ENCODE measurements at places on chromosomes 2 and 18.
A peak's percentile ranks its signal among the peaks of the same experiment; 100 is the strongest.

DNA sequence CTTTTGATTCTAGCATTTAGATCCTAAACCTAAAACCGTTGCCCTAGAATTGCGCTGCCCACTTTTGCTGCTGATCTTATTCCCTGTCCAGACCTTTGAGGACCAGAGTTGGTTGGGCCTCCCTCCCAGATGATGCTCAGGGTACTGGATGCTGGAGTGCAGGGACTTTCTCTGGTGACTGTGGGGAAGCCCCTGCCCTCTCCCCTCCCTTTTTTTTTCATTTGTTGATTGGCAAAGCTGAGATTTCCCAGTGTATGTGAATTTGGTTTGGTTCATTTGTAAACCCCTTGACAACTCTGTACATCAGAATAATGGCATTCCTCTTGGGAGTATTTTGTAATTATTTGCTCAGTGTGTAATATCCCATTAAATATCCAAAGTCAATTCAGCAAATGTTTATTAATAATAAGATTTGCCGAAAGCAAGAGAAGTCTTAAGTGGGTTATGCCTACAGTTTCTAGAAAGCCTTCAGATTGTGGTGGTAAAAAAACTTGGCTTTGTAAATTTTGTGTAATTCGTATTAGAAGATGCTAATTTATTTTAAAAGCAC lies 28.3 kb downstream of the RAB31 start:
- DNase-seq: no peak

GRCh38 chr2:84676295-84676694 lies 160.0 kb downstream of the DNAH6 start:
- peak; percentile 14 for DNase-seq

GRCh38 chr2:86441392-86441881 lies 266 bp downstream of the KDM3A start:
- no peak for DNase-seq

GRCh38 chr2:224009605-224010315 lies 29.3 kb downstream of the SERPINE2 start:
- DNase-seq: no peak

DNA sequence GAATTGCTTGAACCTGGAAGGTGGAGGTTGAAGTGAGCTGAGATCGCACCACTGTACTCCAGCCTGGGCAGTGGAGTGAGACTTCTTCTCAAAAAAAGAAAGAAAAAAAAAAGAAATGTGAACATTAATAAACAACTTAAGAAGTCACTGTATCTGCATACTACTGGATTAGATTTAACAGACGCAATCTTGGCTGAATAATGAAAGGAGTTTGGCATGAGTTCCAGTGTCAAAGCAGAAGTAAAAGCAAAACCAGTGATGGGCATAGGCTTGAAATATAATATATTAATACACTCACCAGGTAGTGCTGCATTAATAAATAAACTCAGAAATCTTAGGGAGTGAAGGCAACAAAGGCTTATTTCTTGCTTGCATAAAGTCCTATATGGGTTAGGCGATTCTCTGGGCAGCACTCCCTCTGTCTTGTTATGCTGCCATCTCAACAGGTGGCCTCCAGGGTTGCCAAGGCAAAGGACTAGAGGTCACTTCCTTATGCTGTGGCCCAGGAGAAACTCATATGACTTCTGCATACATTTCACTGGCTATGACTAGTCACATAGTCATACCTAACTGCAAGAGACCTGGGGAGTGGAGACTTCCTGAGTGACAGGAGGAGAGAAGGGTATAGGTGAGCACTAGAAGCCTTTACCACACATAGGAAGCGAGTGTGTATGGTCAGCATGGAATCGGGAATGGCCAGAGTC lies 296.2 kb upstream of the SPRED2 start:
- DNase-seq: no peak

DNA sequence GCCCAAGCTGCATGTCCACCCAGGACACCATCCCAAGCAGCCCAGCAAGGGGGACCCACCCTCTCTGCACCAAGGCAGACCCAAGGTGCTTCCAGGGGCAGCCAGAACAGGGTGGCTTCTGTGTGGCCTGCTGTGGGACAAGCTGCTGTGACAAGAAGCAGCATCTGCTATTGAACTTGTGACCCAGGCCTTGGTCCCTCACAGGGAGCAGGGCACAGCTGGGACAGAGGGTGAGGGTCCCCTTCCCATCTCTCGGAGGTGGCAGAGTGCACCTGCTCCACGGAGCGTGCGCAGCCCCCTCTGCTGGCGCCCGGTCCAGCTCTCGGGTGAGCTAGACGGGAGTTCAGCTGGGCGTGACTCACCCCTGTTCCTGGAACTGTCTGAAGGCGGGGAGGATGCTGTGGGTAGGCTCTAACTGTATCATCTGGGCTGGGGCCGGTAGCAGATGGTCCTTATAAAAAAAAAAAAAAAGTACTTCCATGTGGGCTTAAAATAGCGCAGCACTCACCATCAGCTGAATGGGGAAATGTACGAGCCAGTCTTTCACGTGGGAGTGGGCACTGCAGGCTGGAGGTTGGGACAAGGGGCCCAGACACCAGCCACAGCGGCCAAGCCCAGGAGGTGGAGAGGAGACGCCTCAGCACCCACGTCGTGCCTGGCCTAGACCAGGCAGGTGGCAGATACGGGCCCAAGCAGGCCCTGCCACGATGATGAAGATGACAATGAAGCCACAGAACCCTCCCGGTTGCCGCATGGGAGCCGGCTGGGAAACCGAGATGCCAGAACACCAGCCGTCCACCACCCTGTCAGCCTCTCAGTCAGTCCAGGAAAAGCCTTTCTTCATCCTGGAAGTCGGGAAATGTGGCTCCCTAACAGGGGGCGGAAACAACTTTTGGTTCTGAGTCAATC lies 136.8 kb upstream of the ID2 start:
- DNase-seq: no peak

GRCh38 chr2:127943186-127943585 lies 57.4 kb upstream of the AMMECR1L start:
- DNase-seq: no peak

DNA sequence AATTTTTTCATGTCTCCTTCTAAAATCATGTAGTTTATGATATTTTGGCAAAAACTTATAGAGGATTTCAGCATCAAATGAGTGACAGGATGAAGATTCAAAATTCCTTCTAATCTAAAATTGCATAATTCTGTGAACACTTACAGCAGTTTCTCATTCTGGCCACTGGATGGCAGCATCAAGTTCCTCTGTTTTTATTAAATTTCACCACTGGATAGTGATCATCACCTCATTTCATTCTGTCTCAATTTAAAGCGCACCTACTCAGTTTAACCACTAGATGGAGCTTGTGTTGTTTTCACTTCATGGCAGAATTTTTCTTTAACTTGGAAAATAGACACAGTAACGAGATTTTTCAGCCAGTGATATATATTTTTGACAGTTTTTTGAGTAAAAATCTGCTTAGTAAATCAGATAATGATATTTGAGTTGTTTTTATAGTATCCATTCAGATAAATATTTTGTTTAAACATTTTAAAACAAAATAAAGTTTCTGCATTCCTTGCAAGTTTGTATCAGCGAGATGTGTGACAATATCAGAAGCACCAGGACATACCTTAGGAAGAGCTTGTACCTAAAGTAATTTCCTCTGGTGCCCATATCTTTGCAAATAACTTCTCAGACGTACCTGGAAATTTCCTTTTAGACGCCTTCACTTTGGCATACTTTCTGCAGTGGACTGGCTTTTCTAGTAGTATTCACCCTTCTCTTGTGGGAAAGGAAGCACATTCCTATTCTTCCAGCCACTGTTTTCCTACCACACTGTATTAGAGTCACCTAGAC lies 94.7 kb upstream of the ARHGAP15 start:
- peak; percentile 32 for DNase-seq

DNA sequence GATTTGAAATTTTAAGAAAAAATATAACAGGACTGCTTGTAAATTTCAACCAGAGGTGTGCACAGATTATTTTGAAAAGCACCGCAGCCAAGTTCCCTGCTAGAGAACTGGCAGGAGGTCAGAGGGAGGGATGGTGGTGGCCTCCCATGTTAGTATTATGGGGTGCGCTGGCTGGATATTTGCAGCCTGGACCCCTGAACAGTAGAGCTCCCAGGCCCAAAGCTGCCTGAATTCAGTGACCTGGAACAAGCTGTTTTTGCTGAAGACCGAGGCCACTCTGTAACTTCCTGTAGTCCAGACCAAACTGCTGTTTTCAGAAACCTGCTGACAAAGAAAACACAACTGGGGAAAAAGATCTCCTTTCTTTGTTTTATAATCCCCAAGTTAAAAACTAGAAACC lies 314.3 kb downstream of the TNS1 start:
- no peak for DNase-seq

GRCh38 chr2:18301421-18302139 lies 258.9 kb downstream of the RDH14 start:
- DNase-seq: no peak

DNA sequence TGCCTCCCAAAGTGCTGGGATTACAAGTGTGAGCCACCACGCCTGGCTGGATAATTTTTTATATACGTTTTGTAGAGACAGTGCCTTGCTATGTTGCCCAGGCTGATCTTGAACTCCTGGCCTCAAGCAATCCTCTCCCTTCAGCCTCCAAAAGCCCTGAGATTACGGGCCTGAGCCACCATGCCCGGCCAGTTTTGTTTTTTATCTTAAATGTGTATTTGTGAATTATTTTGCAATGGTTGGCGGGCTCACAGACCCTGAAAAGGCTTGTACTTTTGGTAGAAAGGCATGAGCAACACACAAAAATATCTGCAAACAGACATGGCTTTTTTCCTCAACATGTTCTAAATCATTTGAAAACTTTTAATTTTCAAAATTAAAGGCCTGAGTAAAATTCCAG lies 73.4 kb upstream of the TMEM18 start:
- no peak for DNase-seq

DNA sequence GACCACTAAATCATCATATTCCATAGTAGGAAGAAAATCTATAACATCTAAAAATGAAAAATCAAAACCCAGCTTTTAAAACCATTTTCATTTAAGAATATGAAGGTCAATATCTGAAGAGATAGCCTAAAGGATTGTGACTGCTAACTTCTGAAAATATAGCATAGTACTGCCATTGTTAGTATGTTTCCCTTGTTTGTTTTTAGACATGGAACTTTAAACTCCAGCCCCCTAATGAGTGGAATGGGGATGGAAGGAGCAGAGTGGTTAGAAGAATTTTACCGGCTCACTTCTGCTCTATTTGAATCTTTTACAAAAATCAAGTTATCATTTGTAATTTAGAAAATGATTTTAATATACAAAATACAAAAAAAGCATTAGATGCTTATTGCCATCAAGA lies 169.0 kb downstream of the CD226 start:
- no peak for DNase-seq

GRCh38 chr2:227774011-227774624 lies 28.4 kb downstream of the SCYGR8 start:
- DNase-seq: no peak

DNA sequence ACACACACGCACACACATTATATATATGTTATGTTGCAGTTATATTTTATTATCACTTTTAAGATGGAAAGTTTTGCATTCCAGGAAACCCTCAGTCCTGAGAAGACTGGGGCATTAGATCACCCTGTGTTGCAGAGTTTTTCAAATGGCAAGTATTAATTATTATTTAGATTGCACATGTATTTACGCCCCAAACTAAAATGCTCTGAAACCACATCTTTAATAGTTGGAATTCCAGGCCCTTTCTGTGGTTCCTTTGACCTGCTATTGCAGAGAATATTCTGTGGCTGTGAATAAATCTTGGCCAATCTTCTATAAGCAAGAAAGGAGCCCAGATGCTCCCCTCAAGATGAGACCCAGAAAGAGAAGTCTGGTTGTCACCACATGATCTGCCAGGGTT lies 427.0 kb upstream of the TNP1 start:
- peak; percentile 22 for DNase-seq

DNA sequence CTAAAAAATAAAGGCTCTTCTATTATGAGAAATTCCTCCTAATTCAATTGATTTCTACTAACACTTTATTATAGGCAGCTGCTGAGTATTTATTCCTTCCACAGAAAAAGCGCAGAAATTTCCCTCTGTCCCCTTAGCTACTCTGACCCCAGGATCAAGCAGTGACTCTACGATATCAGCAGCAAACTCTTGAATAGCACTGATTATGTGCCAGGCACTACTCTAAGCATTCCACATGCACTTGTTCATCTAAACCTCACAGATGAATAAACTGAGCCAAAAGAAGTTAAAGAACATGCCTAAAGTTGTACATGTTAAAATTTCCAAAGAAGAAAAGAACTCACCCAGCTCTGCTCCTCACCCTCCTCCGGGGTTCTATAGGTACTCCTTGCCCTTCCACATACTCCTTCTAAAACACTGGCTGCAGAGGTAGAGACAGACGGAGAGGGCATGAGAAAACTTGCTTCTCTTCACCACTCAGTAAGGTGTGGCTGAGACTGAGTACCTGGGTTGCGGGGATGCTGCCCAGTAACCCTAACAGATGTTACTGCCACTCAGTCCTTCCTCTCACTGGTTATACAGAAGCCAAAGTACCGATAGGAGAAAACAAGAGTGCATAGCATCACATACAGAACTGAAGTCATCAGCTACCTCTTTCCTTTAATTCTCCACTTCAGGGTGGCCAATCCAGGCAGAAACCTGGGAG lies 9.9 kb downstream of the C1D start:
- no peak for DNase-seq

GRCh38 chr18:47870605-47871004 lies 59.9 kb downstream of the SMAD2 start:
- no peak for DNase-seq

DNA sequence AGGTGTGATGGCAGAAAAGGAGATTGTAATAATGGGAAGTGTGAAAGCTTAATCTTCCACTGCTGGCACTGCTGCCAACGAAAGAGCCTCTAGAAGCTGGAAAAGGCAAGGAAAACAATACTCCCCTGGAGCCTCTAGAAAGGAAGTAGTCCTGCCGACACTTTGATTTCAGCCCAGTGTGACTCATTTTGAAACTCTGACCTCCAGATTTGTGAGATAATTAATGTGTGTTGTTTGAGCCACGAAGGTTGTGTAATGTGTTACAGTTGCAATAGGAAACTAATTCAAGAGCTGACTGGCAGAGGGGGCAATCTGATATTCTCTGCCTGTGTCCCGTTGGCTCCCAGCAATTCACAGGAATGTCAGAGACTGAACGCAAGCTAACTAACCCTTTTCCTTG lies 219.2 kb upstream of the UBE2E3 start:
- no peak for DNase-seq

DNA sequence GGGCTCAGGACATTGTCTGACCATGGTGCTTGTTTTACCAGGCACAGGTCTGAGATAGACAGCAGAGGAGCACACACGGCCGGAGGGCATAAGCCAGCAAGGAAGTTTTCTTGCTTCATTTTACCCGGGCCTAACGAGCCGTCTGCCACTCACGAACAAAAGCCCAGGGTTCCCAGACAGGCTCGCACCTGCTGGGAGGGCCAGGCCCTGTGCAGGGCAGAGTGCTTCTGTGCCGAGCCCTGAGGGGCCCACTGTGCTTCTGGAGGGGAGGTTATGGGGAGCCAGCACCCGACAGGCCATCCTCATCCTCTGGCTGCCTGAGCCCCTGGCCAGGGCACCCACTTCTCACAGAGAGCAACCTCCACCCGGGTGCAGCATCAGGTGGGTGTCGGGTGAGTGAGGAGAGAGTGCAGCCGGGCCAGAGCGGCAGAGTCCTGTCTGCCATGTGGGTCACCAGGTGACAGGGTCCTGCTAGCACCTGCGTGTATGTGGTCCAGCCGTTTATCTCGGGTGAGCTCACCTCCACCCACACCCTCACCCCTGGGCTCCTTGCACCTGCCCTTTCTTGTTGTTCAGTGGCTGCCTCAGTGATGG lies 297.9 kb downstream of the NDUFA10 start:
- DNase-seq: no peak

- DNase-seq: no peak
Observed at GRCh38 chr2:190533968-190534309, 583 bp downstream of the NEMP2 start.

Measured in retinal pigment epithelial cell (primary cell).